Fibroblast of skin of left biceps (primary cell): ENCODE measurements at places on chromosomes 5 and 9.

GRCh38 chr5:90347462-90347861, 62.1 kb downstream of the CETN3 start:
- no peak for DNase-seq

GRCh38 chr9:127979333-127980059, 1.3 kb downstream of the EEIG1 start:
- DNase-seq, result no peak

DNA sequence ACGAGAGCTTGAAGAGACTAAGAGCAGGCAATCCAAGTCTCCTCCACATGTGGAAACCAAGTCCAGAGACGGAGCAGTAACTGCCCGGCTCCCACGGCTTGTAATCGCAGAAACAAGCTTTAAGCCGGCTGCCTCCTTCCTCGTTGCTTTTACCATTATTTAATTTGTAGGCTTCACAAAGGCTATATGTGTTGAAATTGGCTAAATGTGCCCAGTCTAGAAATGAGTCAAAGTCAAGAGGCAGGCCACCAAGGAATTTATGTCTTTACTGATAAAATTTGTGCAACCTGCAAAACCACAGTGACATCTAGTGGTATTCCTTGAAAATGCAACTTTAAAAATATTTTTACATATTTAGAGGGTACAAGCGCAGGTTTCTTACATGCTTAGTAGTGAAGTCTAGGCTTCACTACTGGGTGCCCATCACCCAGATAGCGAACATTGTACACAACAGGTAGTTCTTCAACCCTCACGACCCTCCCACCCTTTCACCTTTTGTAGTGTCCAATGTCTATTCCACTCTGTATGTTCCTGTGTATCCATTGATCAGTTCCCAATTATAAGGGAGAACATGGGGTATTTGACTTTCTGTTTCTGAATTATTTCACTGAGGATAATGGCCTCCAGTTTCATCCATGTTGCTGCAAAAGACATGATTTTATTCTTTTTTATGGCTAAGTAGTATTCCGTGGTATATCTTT, 33.5 kb upstream of the EBF1 start:
- peak; percentile 56 for DNase-seq

- no peak for DNase-seq
Observed at GRCh38 chr5:101535626-101536025, 632.5 kb upstream of the ST8SIA4 start.

DNA sequence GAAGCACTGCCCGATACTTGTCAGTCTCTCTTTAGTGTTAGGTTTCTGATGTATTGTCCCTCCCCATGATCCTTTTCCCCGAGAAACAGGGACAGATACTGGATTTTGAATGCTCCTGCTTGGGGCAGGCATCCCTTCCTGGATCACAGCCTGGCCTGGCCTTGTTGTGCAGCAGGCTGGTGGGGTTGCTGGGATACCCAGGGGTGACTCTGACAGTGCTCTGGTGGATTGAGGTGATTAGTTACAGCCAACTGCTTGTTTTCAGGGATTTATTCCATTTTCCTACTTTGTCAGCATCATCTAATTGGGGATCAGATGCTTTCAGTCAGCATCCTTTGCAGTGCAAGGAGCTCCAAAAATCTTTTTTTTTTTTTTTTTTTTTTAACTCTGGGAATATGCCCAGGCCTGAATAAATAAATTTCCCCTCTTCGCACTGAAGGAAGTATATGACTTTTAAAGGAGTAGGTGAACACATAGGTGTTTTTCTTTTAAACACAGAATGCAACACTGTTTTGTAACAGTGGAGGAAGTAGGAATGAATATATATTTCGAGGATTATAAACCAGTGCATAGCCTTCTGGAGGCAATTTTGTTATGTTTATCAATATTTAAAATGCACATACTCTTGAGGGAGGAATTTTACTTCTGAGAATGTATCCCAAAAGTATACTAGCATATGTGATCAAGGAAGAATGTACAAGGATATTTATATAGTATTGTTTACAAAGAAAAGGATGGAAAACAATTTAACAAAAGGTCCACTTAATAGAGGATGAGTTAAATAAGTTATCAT, 127.3 kb upstream of the ELL2 start:
- DNase-seq, result no peak

DNA sequence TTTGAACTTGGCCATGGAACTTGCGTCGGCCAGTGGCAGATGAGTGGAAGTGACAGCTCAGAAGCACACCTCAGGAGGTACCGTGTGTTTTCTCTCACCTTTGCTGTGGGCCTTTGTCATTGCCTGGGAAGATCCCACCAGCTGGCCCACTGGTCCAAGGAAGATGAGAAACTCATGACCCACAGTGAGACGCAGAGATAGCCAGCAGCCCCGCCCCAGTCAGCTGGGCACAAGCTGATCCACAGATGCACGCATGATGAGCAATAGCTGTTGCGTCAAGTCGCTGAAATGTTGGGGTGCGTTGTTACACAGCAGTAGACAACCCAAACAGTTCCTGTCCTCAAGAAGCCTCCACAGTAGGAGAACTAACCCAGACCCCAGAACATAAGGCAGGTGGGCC, 30.8 kb upstream of the UNC5A start:
- no peak for DNase-seq

DNA sequence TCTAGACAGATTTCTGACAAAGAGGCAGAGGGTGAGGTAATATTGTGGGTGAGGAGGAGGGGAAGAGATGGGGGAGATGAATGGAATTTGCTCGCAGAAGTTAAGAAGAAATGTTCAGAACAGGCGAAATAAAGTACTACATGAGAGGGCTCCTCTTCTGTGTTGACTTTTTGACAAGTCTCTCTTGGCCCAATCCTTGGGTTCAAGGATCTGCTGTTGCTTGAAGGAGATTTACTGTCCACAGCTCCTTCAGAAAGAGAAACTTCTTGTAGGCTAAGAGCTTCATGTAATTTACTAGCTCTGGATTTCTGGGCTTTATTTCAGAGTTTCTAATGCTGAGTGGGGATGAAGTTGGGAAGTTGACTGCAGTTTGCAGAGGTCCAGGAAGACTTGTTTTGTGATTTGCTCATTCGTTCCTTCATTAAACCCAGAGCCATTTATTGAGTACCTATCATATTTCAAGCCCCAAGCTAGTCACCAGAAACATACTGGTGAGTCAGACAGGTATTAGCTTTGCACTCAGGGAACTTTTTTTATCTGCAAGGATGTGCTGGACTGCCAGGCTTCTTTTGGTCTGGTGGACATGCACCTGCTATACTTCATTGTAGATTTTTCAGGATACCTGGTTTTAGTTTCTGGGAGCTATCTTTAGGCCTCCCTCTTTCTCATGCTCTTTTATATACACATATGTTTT, 402.9 kb upstream of the CLINT1 start:
- DNase-seq, result no peak

- no peak for DNase-seq
Observed at GRCh38 chr5:172504701-172505402, 50.5 kb upstream of the SH3PXD2B start.

- DNase-seq, result no peak
Observed at GRCh38 chr5:163309914-163310313, 127.5 kb upstream of the CCNG1 start.

DNA sequence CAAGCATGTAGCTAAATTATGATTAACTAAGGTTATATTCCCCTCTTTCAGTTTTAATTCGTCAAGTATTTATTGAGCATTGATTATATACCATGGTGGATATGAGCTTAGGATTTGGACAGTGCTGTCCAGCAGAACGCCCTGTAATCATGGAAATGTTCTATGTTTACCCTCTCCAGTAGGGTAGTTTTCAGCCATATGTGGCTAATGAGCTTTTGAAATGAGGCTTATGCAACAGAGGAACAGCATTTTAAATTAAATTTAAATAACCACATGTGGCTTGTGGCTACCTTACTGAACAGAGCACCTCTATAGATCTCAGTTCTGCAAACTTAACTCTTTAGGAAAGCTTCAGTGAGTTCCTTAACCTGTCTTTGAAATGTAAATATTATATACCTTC, 59.1 kb downstream of the JMY start:
- DNase-seq, result no peak

- no peak for DNase-seq
Observed at GRCh38 chr9:113948891-113949570, 72.9 kb downstream of the ZNF618 start.

GRCh38 chr5:135875567-135875966, 20.1 kb downstream of the IL9 start:
- DNase-seq, result no peak

DNA sequence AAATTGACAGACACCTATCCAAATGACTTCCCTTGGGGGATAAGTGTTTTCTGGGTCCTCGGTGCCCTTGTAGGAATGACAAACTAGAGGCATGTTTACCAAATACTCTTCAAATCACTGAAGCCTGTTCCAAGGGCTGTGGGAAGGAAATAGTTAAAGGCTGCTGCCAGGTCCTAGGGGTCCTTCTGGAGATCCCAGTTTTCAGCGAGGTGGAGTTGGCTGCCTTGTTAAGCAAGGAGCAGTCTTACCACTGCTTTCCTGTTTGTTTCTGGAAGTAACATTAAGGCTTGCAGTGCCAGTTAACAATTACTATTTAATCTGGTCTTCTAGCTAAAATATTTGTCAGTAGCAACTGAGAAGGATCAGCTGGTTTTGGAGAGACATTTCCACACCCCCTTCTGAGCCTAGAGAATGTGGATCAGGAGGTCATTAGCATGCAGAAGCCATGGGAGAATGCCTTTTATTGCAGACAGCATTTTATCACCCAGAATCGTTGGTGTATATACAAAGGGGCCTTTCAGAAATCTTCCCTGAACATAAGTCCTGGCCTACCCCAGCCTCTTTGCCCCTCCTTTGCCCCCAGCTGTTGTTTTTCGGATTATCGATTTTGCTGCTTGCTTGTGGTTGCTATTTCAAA, 238.8 kb downstream of the DMAC1 start:
- no peak for DNase-seq

GRCh38 chr9:71931166-71931565, 19.7 kb downstream of the C9orf85 start:
- DNase-seq, result no peak

DNA sequence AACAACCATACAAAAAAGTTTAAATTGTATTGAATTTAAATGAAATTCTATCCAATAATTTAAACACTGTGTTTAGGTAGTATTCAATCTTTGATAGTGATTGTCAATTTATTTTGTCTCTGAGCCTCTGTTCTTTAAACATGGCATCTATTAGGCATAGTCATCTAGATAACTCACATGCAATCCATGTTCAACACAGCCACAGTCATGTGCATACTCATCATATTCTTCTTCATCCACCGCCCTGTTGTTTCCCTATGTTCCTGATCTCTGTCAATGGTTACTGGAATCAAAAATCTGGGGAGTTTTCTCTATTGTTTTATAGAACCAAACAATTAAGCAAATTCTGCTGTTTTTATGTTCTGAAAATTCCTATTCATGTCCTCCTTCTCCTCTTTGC, 521.1 kb upstream of the DAB2 start:
- no peak for DNase-seq

DNA sequence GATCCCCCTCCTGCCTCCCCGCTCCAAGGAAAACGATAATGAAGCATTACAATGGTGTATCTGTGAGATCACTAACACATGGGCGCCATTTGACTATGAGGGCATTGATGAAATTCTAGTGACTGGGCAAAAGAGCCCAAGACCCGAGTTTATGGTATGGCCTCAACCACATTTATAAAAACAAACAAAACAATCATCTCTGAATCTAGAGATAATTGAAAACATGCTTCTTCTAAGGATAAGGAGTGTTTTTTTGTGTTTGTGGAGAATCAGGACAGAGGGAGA, 100.9 kb upstream of the SEMA6A start:
- no peak for DNase-seq

DNA sequence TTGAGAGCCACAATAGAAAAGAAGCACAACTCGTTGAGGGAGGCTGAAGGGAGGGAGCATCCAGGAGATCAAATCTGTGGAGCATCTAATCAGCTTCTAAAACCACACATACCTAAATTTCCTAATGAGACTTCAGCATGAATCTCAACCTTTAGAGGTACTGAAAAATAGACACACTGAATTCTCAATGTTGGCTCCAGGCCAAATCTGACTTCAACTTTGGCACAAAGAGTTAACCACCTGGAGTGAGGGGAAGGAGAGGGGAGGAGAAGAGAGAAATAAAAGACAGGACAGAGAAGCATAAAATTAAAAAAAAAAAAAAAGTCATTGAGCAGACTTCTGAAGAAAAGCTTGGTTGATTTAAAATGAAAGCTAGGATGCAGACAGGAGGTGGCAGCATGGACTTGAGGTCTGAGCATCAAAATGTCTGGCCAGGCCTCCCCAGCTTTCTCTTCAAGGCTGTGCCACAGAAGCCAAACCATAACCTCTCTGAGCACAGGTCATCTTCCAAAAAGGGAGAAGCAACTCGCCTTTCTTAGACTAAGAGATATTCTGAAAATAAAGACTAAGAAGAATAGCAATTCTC, 205.6 kb downstream of the DENND1A start:
- no peak for DNase-seq

DNA sequence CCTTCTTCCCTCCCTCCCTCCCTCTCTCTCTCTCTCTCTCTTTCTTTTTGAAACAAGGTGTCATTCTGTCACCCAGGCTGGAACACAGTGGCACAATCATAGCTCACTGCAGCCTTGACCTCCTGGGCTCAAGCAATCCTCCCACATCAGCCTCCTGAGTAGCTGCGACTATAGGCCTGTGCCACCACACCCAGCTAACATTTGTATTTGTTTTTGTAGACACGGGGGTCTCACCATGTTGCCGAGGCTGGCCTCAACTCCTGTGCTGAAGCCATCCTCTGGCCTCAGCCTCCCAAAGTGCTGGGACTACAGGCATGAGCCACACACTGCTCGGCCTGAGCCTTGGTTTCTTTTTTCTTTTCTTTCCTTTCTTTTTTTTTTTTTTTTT, 45.8 kb downstream of the PLPP7 start:
- DNase-seq, result no peak

- no peak for DNase-seq
Observed at GRCh38 chr5:132656774-132657355, 1.1 kb upstream of the IL13 start.

- peak; percentile 87 for DNase-seq
Observed at GRCh38 chr5:149561848-149562247, 10.6 kb upstream of the CSNK1A1 start.

GRCh38 chr5:169344629-169345028, 43.7 kb upstream of the SLIT3 start:
- DNase-seq, result no peak
